OCI-LY7 (cell line): ENCODE measurements at places on chromosomes 7 and 10. TPM values are rescaled to one million over a fixed set of nuclear protein-coding genes. Genes with fewer than 3 reads are reported as not detected.

The DYDC2 gene
- total RNA-seq, result not detected in 2 replicates

DNA sequence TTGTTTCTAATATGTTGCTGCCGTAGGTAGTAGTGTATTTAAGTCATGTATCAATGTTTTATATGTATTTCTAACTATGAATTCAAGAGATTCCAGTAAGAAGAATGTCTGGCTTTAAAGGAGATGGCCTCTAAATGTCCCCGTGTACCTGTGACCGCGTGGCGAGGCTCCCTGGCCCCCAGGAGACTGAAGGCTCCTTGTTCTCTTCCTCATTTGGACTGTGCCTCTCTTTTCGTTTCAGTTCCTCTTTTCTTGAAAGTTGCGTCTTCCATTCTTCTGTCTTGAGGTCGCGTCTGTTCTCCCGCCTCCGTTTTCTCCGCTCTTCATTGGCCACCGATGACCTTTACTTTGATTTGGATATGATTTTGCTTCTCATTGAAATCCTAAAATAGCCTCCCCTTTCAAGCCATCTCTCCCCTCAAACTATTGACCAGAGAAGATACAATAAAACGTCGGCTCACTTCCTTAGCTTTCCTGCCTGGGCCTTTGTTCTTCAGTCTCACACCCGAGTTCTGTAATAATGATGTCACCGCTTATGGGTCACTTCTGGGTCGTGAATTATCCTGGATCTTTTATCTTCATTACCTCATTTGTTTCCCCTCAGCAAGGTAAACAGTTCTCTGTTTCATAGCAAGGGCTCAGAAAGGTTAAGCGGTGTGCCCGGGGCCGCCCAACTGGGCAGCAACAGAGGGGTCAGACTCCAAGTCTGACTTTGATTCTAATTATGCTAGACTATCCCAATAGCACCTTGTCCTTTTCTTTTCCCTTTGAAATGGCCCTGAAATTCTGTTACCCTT is 28.7 kb downstream of the WIPI2 start:
- DNase-seq, result peak; percentile 94

DNA sequence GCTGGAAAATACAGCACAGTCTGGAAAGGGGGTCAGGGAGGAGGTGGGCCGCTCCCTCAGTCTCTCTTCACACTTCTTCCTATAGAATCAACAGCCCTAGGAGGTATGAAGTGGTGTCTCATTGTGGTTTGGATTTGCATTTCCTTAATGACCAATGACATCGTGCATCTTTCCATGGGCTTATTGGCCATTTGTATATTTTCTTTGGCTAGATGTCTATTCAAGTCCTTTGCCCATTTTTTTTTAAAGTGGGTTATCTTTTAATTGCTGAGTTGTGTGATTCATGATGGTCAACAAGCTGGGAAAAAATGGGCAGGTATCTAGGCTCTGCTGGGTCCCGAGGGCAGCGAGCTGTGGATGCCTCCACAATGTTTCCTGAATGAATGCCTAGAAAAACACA is 29.1 kb downstream of the TMEM130 start:
- DNase-seq, result no peak

DNA sequence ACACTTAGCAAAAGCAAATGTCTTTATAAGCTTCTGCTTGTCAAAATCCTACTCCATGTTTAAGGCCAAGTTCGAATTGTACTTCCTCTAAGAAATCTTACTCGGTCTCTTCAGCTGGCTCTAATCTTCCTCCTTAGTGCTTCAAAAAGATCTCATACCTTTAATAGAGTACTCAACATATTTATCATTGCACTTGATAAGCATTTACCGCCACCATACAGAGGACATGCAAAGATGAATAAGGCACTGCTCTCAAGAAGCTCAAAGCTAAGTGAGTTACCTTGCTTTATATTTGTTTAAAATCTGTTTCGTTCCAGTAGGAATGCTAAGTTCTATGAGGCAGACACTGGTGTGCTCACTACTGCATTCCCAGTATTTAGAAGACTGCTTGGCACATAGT is 61.9 kb upstream of the DNAJB12 start:
- DNase-seq, result no peak

GRCh38 chr10:104328896-104329710 is 9.2 kb downstream of the ITPRIP start:
- DNase-seq, result peak; percentile 58

DNA sequence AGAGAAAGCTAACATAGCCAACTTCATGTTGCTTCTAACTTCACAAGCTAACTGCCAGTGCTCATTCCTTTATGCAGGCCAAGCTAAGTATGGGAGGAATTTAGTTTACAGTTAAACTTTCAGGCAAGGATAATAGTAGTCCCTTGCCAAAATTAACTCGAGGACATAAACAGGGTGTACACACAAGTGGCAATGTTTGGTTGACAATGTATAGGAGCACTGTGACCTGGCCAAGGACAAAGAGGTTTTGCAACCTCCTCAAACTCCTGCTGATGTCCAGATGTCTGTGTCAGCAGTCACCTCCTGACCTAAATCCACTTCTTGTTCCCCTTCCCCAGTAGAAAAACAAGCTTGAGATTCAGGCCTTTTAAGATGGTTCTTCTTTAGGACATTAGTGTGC is 494.6 kb upstream of the KLF6 start:
- no peak for DNase-seq

The TAS2R41 gene
- not detected in 2 replicates for total RNA-seq

DNA sequence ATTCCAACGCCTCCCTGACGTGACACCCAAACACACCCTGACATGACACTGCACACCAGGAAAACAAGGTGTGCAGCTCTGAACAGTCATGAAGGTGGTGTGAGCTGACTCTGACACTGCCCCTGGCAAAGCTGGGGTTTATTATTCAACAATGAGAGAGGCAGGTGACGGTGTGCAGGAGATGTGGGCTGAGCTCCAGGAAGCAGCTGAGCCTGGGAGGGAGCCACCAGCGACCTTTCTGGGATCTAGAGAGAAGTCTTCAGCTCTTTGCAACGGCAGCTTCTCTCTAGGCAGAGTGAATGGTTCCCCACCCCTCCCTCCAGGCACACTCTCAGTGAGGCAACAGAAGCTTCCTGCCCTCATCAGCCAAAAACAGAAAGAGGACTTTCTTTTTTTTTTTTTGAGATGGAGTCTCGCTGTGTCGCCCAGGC is 65.6 kb downstream of the SH3PXD2A start:
- DNase-seq, result no peak

The AKR1C2 gene
- not detected in 2 replicates for total RNA-seq

- no peak for DNase-seq
Measured at GRCh38 chr7:116546916-116547315, 22.1 kb downstream of the CAV1 start.

DNA sequence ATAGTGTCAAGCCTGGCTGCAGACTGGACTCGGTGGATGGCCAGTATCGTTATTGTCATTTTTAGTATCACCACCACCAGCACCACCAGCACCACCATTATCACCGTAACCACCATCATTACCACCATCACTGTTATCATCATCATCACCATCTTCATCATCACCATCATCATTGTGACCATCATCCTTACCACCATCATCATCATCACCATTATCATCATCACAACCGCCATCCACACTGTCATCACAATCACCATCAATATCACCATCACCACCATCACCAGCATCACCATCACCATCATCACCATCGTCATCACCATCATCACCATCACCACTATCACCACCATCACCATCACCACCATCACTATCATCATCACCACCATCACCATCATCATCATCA is 65.6 kb downstream of the FOXL3 start:
- DNase-seq, result no peak

GRCh38 chr10:51186361-51186760 is 112.1 kb downstream of the PRKG1 start:
- no peak for DNase-seq
